HuH-7.5 (cell line): ENCODE measurements at places on chromosomes 16 and 17.
A peak's percentile ranks its signal among the peaks of the same experiment; 100 is the strongest.

- DNase-seq = no peak
Observed at GRCh38 chr17:54172096-54172984, 349.6 kb downstream of the KIF2B start.

- no peak for DNase-seq
Observed at GRCh38 chr17:42138749-42139492, 15.9 kb downstream of the RAB5C start.

DNA sequence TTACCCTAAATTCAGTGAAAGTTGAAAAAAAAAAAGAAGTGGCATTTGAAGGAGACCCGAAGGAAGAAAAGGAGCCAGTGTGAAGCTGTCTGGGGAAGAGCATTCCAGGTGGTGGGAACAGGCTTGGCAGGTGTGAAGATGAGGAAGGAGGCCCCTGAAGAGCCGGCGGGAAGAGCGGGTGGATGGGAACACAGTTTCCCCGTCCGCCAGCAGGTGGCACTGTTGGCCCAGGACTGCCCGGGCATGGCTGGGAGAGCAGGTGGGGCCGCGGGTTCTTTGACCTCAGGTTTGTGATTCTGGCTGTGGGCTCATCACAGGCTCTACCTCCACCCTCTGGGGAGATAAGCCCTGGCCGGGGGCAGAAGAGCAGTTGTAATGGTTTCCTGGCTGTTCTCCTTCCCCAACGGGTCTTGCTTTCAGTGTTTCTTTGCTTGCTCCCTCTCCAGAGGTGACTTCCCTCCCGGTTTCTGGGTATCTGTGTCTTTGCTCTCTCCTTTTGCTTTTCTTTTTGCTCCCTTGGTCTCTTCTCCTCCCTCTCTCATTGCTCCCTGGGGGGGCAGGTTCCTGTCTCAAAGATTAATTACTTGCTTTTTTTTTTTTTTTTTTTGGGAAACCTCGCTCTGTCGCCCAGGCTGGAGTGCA, 32.3 kb downstream of the RAP1GAP2 start:
- peak; percentile 82 for DNase-seq

GRCh38 chr17:17680477-17681186, 626 bp upstream of the RAI1 start:
- no peak for DNase-seq

DNA sequence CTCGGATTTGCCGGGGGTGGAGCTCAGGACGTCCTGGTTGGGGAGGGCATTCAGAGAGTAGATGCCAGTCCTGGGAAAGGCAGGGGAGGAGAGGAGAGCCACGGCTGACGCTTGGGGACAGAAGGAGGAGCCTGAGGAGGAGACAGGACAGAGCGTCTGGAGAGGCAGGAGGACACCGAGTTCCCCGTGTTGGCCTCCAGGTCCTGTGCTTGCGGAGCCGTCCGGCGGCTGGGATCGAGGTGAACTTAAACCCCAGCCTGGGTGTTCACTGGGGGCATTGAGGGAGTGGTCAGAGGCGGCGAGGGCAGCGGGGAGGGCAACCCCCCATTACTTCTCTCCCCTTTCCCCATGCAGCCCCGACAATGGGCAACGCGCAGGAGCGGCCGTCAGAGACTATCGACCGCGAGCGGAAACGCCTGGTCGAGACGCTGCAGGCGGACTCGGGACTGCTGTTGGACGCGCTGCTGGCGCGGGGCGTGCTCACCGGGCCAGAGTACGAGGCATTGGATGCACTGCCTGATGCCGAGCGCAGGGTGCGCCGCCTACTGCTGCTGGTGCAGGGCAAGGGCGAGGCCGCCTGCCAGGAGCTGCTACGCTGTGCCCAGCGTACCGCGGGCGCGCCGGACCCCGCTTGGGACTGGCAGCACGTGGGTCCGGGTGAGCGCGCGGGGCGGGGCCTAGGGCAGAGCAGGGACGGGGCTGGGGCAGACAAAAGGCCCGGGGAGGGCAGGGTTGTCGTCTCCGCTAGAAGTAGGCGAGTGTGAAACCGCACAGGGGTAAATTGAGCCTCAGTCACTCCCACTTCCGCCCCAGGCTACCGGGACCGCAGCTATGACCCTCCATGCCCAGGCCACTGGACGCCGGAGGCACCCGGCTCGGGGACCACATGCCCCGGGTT, 3.7 kb downstream of the NOL3 start:
- DNase-seq = peak; percentile 92

GRCh38 chr16:11229432-11229831, 26.6 kb downstream of the SOCS1 start:
- no peak for DNase-seq

- no peak for DNase-seq
Observed at GRCh38 chr16:58699151-58699550, 14.6 kb upstream of the SLC38A7 start.

- DNase-seq = no peak
Observed at GRCh38 chr16:886084-886543, 84.7 kb downstream of the LMF1 start.

GRCh38 chr16:71628810-71629209, 2.8 kb downstream of the MARVELD3 start:
- no peak for DNase-seq

DNA sequence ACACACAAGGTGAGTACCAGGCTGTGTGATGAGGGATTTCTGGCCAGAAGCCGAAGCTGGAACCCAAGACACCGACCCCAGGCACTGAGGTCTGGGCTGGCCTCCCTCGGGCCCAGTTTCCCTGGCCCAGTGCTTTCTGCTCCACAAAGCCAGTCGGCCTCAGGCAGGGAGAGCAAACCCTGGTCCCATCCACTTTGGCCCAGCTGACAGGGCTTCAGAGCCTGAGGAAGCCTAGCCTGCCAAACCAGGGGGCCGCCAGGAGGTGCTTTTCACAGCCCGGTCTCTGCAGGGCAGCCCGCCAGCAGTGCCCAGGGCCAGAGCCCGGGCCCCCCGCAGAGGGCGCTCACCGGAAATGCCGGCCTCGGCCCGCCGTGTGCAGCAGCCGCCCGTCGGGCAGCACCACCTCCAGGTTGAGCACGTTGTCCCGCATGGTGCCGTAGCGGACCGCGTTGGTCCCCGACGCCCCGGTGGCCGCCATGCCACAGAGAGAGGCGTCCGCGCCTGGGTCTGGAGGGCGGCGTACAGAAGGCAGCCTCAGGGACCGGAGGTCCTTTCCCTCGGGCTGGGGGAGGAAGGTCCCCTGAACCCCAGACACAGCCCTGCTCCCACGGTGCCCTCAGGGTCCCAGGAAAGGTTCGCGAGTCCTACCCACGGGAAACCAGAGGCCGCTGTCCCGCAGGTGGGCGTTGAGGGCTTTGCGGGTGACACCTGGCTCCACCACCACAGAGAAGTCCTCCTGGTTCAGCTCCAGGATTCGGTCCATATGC, 2.2 kb downstream of the LDHD start:
- DNase-seq = no peak

GRCh38 chr16:30921459-30921747, 2.0 kb upstream of the FBXL19 start:
- no peak for DNase-seq

- no peak for DNase-seq
Observed at GRCh38 chr16:66159987-66160386, 206.5 kb upstream of the CDH5 start.

- no peak for DNase-seq
Observed at GRCh38 chr16:81544261-81544660, 99.7 kb downstream of the CMIP start.

DNA sequence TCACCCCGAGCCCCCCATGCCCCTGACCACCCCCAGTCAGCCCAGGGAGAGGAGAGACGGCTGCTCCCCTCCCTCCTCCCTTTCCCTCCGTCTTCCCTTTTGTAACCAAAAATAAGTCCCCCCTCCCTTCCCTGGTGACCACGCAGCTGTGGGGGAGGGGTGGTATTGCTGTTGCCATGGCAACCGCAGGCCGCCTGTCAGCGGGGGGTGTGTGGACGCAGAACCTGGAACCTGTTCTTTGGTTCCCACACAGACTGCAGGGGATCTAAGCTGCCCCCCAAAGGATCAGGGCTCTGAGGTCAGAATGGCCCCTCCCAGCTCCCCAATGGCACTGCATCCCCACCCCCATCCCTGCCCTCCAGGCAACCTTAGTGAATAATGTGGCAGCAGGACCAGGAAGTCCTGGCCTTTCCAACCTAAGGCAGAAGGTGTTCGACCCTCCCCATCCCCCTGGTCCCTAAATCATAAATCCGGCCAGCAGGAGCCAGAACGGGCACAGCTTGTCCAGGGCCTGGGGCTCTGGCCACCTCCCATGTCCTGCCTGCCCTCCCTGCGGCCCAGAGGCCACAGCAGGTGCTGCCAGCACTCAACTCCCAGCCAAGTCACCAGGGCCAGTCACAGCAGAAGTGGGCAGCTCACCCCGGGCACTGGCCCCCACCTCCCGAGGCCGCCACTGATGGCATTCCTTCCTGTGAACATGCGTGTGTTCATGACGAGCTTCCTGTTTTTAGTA, 12.0 kb downstream of the CA4 start:
- DNase-seq = peak; percentile 67

GRCh38 chr16:4536391-4537106, 2.0 kb downstream of the CDIP1 start:
- no peak for DNase-seq

- no peak for DNase-seq
Observed at GRCh38 chr17:61570118-61570517, 20.9 kb downstream of the NACA2 start.

GRCh38 chr17:47955497-47956461, 1.9 kb downstream of the PRR15L start:
- DNase-seq = no peak

DNA sequence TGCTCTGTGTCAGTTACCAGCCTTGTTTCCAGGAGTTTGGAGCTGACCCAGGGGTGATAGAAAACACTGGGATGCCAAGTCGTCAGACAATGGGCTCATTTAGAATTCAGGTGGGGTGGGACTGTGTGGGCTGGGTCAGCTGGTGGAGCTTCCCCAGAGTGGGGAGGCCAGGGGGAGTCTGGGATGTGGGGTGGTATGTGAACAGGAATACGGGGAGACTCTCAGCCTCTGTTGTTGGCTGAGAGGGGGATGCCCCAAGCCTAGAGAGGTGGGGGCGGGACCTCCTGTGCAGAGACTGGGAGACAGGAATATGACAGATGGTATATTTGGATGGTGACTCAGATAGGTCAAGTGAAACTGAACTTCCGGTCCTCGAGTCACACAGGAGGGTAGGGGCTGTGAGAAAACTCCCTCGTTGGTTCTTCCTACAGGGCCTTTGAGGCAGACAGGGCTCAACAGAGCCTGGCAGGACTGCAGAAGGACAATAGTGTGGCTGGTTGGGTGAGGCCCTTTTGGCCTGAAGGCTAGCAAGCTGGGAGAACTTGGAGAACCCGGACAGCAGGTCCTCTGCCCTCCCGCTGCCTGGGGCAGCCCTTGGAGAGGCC, 23.7 kb downstream of the CDH1 start:
- DNase-seq = no peak

GRCh38 chr17:77264617-77265230, 124.0 kb downstream of the SEC14L1 start:
- DNase-seq = no peak

GRCh38 chr16:11152677-11153331, 103.2 kb downstream of the SOCS1 start:
- no peak for DNase-seq

DNA sequence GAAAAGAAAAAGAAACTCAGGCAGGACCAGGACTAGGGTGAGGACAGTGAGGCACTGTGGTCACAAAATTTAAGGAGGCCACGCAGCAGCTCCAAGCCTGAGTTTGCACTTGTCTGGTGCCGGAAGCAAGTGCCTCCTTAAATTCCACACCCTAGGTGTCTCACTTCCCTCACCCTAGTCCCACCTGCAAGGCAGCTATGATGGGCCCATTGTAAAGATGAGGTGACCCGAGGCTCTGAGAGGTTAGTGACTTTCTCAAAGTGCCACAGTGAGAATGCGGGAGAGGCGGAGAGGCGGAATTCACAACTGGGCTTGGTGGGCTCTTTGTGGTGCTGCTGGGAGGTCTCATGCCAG, 21.5 kb upstream of the EEF2K start:
- DNase-seq = no peak

GRCh38 chr16:82192665-82193064, 22.6 kb upstream of the MPHOSPH6 start:
- DNase-seq = no peak

DNA sequence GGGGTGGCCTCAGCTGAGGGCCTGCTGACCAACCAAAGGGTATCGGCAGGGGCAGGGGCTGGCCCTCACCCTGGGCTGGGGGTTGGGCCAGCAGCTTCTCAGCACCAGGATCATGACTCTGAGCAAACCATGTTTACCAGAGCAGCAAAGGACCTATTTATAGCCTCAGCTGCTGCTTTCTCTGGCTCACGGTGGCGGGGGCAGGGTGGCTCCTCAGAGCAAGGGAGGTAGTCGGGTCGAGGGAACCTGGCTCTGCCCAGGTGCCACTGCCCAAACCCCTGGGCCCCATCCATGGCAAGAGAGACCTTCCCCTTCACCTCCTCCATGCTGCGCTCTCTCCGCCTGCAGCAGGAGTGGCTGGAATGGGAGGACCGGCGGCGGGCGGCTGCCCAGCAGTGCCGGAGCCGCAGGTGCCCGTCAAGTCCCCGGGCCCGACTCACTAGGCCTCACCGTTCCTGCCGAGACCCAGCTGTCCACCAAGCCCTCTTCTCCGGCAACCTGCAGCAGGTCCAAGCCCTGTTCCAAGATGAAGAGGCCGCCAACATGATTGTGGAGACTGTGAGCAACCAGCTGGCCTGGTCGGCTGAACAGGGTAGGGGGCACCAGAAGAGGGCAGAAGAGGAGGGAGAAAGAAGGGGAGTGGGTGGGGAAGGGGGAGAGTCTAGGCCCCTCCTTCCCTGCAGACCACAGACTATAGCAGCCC, at the start of gene ASB16:
TSS of gene ASB16 (plus strand) at position 206 of the 703 bp plus-strand sequence. CDS start at position 292, 86 bp downstream.
- peak; percentile 63 for DNase-seq

- no peak for DNase-seq
Observed at GRCh38 chr17:27486741-27487140, 30.5 kb downstream of the KSR1 start.

DNA sequence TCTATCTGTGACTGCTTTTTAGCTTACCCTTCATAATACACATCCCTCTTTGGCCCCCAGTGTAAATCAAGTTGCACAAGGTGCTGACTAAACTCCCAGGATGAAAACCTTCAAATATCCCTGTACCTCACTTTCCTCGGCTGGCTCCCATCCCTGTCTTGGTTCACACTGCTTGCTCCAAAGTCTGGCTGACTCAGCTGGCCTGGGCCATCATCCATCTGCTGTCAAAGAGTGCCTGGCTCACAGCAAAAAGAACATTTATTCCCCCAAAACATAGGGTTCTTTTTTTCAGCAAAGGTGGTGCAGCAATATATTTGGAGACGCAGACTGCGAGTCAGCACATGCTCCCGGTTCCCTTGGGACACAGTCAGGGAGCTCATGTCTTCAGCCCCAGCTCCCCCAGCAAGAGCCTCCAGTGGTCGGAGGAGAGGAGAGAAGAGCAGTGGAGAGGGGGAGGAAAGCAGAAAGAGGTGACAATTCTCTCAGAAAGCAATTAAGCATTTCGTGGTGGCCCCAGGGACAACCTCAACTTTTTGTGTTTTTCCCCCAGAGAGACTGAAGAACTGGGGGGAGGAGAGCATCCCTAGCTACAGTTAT, 26.1 kb downstream of the GPR142 start:
- DNase-seq = no peak

GRCh38 chr17:64015447-64015846, 5.0 kb downstream of the ICAM2 start:
- no peak for DNase-seq

DNA sequence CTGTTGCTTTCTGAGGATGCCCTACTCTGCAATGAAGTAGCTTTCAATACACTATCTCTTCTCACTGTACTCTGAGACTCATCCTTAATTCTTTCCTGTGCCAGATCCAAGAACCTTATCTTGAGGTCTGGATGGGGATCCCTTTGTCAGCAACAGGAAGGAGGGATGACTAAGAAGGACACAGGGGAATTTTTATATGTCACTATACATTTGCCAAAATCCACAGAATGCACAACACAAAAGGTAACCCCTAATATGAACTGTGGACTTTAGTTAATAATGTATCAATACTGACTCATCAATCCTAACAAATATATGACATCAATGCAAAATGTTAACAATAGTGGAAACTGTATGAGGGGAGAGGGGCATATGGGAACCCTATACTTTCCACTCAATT, 4.7 kb upstream of the RBBP6 start:
- no peak for DNase-seq
